Diencephalon (tissue), 1 donor: ENCODE measurements at places on chromosomes 7 and 10. TPM values are rescaled to one million over a fixed set of nuclear protein-coding genes. Genes with fewer than 3 reads are reported as not detected.

Gene PHKG1
- total RNA-seq = 7.2 TPM

Gene CHST3
- 12.2 TPM for total RNA-seq

Gene SCIN
- total RNA-seq = 9.9 TPM

Gene CYP3A4
- total RNA-seq = not detected

Gene OR2AE1
- not detected for total RNA-seq

Gene NACAD
- total RNA-seq = 7.6 TPM

Gene FAM20C
- 30.7 TPM for total RNA-seq

Gene AGAP6
- total RNA-seq = 4.8 TPM

Gene RNF133
- total RNA-seq = 0.23 TPM
